Articular chondrocyte of knee joint (primary cell): ENCODE measurements at places on chromosomes 3 and 15. TPM values are rescaled to one million over a fixed set of nuclear protein-coding genes. Genes with fewer than 3 reads are reported as not detected.

The TBL1XR1 gene
- total RNA-seq = 481 and 541 TPM in 2 replicates

The FAM107A gene
- total RNA-seq = 0.11 and 0.13 TPM in 2 replicates

The LINGO1 gene
- 0.11 and 0.13 TPM in 2 replicates for total RNA-seq

The EPHB1 gene
- 0.52 and 0.54 TPM in 2 replicates for total RNA-seq

The NR1I2 gene
- 0.11 and 0.13 TPM in 2 replicates for total RNA-seq

The SHC4 gene
- 2.5 and 2.7 TPM in 2 replicates for total RNA-seq

The GOLGA6B gene
- not detected in 2 replicates for total RNA-seq

The FURIN gene
- 28.3 and 40.0 TPM in 2 replicates for total RNA-seq

The SNX22 gene
- total RNA-seq = 0.13 and 0.32 TPM in 2 replicates

The ARRDC4 gene
- total RNA-seq = 7.7 and 15.1 TPM in 2 replicates

The NME9 gene
- not detected in 2 replicates for total RNA-seq

The COL6A6 gene
- under 0.01 TPM in 1 of 2 replicates, not detected in the other for total RNA-seq

The ACKR2 gene
- 0.13 and 0.32 TPM in 2 replicates for total RNA-seq

The CD200R1 gene
- 0.11 and 0.13 TPM in 2 replicates for total RNA-seq

The LOXL1 gene
- 157 and 171 TPM in 2 replicates for total RNA-seq

The WDR93 gene
- total RNA-seq = 0.26 and 0.32 TPM in 2 replicates

The CXCR6 gene
- total RNA-seq = not detected in 2 replicates

The SLC6A20 gene
- not detected in 2 replicates for total RNA-seq

The GPR62 gene
- total RNA-seq = 0.11 and 0.13 TPM in 2 replicates

The ATP10A gene
- total RNA-seq = 28.4 and 35.3 TPM in 2 replicates

The GTF2E1 gene
- 10.6 and 12.4 TPM in 2 replicates for total RNA-seq

The TMEM108 gene
- total RNA-seq = under 0.01 TPM in 1 of 2 replicates, not detected in the other
